Activated naive CD8-positive, alpha-beta T cell treated with anti-CD3 and anti-CD28 coated beads, Interleukin-2, amount 10 ng/mL, durations not matched to agents 7 days and 5 days (primary cell): ENCODE measurements at places on chromosomes 2 and 18. TPM values are rescaled to one million over a fixed set of nuclear protein-coding genes. Genes with fewer than 3 reads are reported as not detected.

DNA sequence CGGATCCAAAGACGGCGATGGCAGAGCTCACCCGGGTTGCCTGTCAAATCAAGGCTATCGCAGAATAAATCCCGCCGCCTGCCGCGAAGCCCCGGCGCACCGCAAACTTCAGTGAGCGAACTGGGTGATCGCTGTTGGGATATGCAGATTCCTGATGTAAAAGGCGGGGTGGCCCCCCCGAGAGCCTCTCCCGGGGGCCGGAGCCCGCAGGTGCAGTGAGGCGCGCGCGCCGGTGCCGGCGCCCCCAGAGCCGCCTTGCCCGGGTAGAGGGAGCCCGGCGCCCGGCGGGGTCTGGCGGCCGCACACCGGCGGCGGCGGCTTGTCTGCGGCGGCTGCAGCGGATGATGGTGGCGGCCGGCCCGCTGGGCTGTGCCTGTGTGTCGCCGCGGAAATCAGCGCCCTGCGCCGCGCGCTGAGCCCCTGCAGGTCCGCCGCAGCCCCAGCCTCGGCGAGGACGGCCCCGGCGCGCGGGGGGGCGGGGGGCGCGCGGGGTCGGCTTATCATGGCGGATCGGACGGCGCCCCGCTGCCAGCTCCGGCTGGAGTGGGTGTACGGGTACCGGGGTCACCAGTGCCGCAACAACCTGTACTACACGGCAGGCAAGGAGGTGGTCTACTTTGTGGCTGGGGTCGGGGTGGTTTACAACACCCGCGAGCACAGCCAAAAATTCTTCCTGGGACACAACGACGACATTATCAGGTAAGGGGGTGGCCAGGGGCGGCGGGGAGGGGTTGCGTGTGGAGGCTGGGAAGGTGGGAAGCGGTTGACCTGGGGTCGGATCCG lies 1.3 kb downstream of the EML6 start:
- DNase-seq: peak; percentile 60
- H3K27ac ChIP-seq: no peak overlapping the region
- no peaks in the 10 kb centered on the region for H3K36me3 ChIP-seq
- peaks cover 11% of the 10 kb centered on the region for H3K4me1 ChIP-seq

DNA sequence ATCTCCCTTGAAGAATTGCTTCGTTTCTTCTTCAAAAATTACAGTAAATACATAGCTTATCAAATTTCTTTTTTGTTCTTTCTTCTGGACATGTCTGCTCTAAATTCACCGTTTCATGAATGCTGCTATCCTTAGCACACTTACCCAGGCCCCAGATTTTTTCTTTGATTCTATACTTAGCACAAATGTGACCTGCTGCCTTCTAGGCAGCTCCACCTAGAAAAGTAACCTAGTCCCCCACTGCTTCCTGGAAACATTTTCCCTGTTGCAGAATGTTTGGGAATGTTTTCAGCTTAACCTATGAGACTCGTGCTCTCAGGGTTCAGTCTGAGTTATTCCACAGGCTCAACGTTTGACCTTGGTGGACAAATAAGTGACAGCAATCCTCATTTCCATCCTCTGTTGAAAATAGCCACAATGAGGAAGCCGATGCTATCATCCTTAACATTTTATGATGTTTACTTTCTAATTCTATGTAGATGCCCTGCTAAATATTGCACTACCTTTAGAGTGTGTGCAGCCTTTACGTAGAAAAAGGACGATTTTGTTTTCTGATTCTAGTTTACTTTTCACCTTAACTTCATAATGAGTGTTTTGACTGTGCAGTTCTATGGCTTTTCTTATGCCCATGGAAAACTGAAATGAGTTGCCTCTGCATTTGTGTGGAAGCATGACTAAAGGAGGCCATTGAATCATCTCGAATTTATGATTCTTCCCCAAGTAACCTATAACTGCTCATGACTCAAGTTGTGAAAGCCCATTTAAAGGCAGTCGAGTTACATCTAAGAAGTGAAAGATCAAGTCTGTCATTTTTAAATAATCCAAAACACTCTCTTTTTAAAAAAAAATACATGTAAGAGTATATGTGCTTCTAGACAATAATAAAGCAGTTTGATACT lies 47.7 kb downstream of the TMEM182 start:
- H3K4me3 ChIP-seq: no peak overlapping the region
- H3K27ac ChIP-seq: no peak overlapping the region
- H3K27me3 ChIP-seq: peaks cover 3% of the 10 kb centered on the region
- DNase-seq: no peak
- H3K36me3 ChIP-seq: no peaks in the 10 kb centered on the region

- DNase-seq: no peak
- no peaks in the 10 kb centered on the region for H3K27me3 ChIP-seq
- H3K4me3 ChIP-seq: no peak overlapping the region
- H3K27ac ChIP-seq: no peak overlapping the region
- H3K4me1 ChIP-seq: peaks cover 16% of the 10 kb centered on the region
Observed at GRCh38 chr2:45605116-45605515, 6.0 kb downstream of the SRBD1 start.

- no peak overlapping the region for H3K27ac ChIP-seq
- H3K27me3 ChIP-seq: peaks cover 10% of the 10 kb centered on the region
- DNase-seq: no peak
- no peak overlapping the region for H3K4me3 ChIP-seq
- no peaks in the 10 kb centered on the region for H3K36me3 ChIP-seq
- H3K4me1 ChIP-seq: no peaks in the 10 kb centered on the region
Observed at GRCh38 chr2:66569321-66569851, 134.5 kb downstream of the MEIS1 start.

GRCh38 chr2:203683421-203683820 lies 23.0 kb upstream of the CD28 start:
- no peak for DNase-seq
- H3K27me3 ChIP-seq: no peaks in the 10 kb centered on the region

GRCh38 chr2:128502200-128502599 lies 183.5 kb upstream of the HS6ST1 start:
- no peak overlapping the region for H3K4me3 ChIP-seq
- no peak for DNase-seq
- no peaks in the 10 kb centered on the region for H3K36me3 ChIP-seq
- peaks cover 6% of the 10 kb centered on the region for H3K27me3 ChIP-seq

DNA sequence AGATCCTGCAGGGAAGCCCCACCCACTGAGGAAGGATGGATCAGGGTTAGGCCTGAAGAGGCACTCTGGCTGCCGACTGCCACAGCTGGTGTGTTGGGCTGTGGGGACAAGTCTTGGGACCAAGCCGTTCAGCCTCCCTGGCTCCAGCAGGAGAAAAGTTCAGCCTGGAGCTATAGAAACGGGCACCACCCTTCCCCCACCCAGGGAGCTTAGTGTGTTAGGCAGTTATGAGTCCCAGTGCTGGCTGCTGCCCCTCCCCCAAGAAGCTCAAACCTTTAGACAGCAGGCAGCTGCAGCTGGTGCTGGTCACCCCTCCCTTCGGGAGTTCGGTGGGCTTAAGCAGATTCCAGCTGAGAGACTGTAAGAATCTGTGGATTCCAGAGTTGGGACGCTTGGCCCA lies 447.1 kb upstream of the HS6ST1 start:
- no peaks in the 10 kb centered on the region for H3K36me3 ChIP-seq
- H3K4me3 ChIP-seq: no peak overlapping the region
- H3K27ac ChIP-seq: no peak overlapping the region
- no peak for DNase-seq

The GPR75 gene
- total RNA-seq: 3.3 TPM

DNA sequence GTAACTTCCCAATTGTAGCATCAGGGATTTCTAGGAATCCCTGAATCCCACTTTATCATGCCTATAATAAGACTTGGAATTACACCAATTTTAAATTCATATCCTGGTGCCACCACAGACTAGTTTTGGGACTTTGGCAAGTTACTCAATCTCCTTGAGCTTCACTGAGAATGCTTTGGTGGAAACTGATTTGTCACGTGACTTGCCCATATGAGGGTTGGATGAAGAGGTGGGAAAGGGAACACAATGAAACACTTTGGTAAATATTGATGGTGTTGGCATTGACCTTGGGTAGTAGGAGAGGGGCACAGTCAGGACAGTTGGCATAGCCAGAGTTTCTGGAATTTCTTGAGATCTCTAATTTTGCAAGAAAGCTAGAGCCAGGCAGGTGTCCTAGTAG lies 452.2 kb downstream of the SLC4A3 start:
- no peaks in the 10 kb centered on the region for H3K27me3 ChIP-seq
- H3K36me3 ChIP-seq: no peaks in the 10 kb centered on the region
- no peaks in the 10 kb centered on the region for H3K4me1 ChIP-seq
- no peak for DNase-seq
- no peak overlapping the region for H3K27ac ChIP-seq
- H3K4me3 ChIP-seq: no peak overlapping the region

DNA sequence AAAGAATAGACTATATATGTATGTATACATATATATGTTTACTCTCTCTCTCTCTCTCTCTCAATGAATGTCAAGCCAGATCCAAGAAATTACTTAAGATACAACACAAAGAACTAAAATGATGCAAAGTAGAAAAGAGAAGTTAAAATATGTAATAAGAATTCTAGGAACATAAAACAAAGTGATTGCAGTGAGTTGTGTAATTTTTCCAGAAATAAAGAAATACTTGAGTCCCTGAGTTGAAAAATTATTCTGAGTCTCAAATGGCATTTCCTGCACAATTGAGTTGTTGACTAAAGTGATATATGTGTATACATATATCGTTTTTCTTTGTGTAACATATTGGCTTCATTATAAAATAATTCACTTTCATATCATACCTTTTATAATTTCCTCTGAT lies 262.4 kb downstream of the INSIG2 start:
- no peak overlapping the region for H3K27ac ChIP-seq

- no peak overlapping the region for H3K4me3 ChIP-seq
- DNase-seq: no peak
Observed at GRCh38 chr2:164868563-164869419, 27.2 kb upstream of the COBLL1 start.

- H3K36me3 ChIP-seq: no peaks in the 10 kb centered on the region
- peaks cover 19% of the 10 kb centered on the region for H3K27me3 ChIP-seq
- no peak for DNase-seq
- H3K4me1 ChIP-seq: no peaks in the 10 kb centered on the region
Observed at GRCh38 chr2:29898999-29899398, 22.4 kb downstream of the ALK start.

DNA sequence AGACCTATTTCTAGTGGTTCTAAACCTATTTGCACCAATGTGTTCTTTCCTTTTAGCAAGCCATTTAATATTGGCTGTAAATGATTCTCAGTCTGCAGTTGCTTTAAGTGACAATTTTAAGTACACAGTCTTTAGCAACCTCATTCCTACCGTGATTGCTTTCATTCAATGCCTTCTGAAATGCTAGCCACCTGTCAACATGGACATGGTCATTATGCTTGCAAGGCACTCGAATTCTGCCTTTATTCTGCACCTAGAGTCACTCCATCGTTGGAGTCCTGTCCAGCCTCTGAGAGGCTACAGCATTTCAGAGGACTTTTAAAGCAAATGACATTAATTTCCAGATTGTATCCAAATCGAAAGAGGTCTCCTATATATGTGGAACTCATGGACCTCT lies 115.1 kb downstream of the IRS1 start:
- no peak for DNase-seq
- H3K27ac ChIP-seq: no peak overlapping the region
- H3K36me3 ChIP-seq: peaks cover 1% of the 10 kb centered on the region
- peaks cover 3% of the 10 kb centered on the region for H3K27me3 ChIP-seq
- peaks cover 8% of the 10 kb centered on the region for H3K4me1 ChIP-seq

The FZD7 gene
- total RNA-seq: 0.82 TPM

- no peak overlapping the region for H3K4me3 ChIP-seq
- no peaks in the 10 kb centered on the region for H3K36me3 ChIP-seq
- peaks cover 15% of the 10 kb centered on the region for H3K4me1 ChIP-seq
- no peak for DNase-seq
Observed at GRCh38 chr2:197377670-197378069, 57.2 kb downstream of the SF3B1 start.

- peaks cover 13% of the 10 kb centered on the region for H3K27me3 ChIP-seq
- no peak overlapping the region for H3K27ac ChIP-seq
- no peak overlapping the region for H3K4me3 ChIP-seq
- no peaks in the 10 kb centered on the region for H3K4me1 ChIP-seq
Observed at GRCh38 chr2:47201224-47201623, 46.1 kb upstream of the STPG4 start.
